NB4 (cell line): ENCODE measurements at places on chromosomes 2 and 18.
A peak's percentile ranks its signal among the peaks of the same experiment; 100 is the strongest.

GRCh38 chr2:150508497-150509137 lies 21.1 kb upstream of the RND3 start:
- no peak for DNase-seq

DNA sequence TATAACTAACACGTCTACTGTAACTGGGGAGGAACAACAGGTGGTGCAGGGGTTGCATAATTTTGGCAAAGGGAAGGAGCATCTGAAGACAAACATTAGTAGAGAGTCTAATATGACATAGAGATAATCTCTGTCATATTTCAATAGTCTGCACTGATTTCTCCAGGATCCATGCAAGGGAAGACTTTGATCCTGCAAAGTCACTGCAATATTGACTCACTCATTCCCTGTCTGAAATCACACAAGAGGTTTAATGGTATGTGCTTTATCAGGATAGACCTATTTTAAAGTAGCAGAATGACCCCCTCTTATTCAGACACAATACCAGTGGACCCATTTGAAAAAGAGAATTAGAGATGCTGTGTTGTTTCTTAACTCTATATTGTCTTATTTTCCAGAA lies 98.7 kb upstream of the CAVIN2 start:
- DNase-seq: no peak

GRCh38 chr2:25000503-25001324 lies 29.0 kb upstream of the DNAJC27 start:
- DNase-seq: no peak

- no peak for DNase-seq
Measured at GRCh38 chr18:28999726-29000125, 822.8 kb upstream of the CDH2 start.

- no peak for DNase-seq
Measured at GRCh38 chr2:234392041-234392615, 104.8 kb downstream of the ARL4C start.

DNA sequence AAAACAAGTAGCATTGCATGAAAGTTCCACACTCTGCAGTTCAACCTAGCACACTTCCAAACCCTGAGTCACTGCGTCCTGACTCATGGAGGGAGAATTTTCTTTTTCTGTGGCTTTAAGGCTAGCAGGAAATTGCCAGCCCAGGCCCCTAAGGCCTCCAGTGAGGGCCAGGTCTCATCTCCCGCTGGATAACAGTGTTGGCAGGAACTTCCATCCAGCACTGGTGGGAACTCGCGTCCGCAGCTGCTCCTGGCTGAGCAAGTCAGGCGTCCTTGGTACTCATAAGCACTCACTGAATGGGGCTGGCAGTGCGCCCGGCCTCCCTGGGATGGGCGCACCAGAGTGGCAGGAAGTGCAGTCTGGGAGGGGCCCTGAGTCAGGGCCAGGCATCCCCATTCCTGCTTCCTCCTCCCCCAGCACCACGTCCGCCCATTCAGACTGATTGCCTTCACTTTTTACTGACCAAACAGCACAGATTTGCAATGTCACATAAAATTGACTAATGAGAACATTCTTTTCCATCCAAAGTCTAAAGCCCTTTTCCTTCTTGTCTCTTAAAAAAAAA lies 14.3 kb downstream of the MALL start:
- DNase-seq: no peak

- DNase-seq: peak; percentile 40
Measured at GRCh38 chr2:148592791-148593190, 51.8 kb upstream of the EPC2 start.

DNA sequence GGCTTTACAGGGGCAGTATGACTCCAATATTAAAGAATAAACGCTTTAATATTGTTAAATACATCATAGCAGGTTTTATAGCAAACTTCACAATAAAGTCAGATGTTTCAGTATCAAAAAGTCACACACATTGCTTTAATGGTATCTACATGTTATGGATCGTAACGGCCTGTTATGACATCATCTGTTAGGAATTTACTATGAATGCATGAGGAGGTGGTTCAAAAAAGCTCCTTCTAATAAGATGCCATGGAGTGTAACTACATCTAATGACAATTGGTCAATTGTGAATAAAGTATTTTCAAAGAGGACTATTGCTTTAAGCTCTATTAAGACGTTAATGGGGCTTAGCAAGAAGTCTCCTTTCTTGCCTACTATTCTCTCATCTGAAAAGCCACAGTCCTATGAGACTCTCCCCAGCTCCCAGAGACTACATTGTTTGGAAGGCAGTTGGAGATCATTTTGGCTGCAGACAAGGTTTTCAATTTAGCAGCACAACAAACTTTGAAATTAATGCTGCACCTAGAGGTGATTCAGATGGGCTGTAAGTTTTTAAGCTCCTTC lies 300.7 kb upstream of the MEIS1 start:
- no peak for DNase-seq

DNA sequence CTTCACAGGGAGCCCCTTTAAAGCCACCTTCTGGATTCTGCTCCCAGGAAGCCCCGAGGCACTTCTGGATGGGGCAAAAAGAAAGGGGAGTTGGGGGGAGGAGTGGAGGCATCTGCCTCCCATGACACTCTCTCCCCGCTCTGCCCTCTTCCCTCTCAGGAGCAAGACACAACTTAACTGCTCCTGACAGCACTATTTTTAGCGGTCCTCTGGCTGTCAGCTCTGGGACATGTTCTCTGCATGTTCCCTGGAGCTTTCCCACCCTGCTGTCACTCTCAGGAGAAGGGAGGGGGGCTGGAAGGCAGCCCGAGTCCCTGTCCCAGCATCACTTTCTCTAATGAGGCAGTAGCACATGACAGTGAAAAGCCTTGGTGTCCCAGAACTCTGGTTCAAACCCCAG lies 32.3 kb downstream of the PLB1 start:
- no peak for DNase-seq

- no peak for DNase-seq
Measured at GRCh38 chr2:2901384-2902345, 476.0 kb downstream of the EIPR1 start.

GRCh38 chr2:55057474-55057873 lies 7.2 kb upstream of the RTN4 start:
- DNase-seq: no peak

DNA sequence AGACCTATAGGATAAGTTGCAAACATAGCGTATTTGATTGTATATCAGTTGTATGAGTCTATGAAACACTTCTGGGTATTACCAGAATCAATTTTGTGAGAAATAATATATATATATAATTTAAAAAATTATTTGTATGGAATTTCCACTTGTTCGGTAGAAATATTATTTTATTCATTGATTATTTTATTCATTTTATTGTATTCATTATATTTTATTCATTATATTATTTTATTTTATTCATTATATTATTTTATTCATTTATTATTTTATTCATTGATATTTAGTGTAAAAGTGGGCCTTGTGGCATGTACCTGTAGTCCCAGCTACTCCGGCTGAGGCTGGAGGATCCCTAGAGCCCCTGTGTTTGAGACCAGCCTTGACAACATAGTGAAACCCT lies 268.9 kb downstream of the ZNF407 start:
- no peak for DNase-seq

GRCh38 chr2:8195784-8196183 lies 486.1 kb upstream of the ID2 start:
- no peak for DNase-seq

- peak; percentile 49 for DNase-seq
Measured at GRCh38 chr18:23871410-23871809, 143.1 kb upstream of the TTC39C start.

GRCh38 chr2:68134554-68134953 lies 23.1 kb upstream of the PNO1 start:
- no peak for DNase-seq

DNA sequence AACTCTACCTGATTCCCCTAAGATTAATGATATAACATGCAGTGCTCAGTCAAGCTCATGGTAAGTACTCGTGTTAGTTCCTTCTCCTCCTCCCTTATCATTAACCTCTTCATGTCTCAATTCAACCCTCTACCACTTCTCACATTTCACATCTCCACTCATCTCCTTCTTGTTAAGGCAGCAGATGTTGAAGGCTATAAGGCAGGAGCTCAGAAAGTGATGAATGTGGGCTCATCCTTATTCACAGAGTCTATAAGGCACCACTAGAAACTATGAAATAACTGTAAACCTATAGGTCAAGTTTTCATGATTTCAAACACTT lies 56.0 kb downstream of the CLHC1 start:
- no peak for DNase-seq

DNA sequence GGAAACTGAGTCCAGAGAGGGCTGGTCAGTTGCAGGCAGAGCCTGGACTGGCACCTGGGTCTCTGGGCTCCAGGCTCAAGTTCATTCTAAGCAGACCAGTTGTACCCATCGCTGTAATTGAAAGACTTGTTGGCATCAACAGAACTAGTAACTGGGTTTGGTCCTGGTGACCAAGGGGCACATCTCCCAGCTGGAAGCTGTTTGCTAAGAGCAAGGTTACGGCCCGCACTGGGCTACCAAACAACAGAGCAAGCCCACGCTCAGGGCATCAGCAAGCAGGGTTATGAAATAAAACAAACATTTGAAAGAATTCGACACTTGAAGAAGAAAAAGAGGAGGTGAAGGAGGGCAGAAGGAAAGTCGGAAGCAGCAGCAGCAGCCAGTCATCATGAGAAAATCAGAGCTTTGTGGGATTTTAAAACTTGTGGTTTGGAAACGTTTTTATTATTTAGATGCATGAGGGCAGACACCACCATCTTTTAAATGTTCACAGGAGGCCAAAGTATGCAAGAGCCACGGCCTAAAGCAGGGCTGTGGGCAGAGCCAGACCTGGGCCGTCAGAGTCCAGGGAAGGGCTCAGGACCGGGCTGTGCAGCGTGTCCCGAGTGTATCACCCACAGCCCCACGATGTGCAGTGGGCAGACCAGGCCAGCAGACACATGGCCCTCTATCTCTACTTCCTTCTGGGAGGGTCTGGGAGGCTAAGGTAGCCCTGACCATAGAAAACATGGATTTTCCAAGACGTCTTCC lies 220.3 kb downstream of the BCL2 start:
- DNase-seq: peak; percentile 76

DNA sequence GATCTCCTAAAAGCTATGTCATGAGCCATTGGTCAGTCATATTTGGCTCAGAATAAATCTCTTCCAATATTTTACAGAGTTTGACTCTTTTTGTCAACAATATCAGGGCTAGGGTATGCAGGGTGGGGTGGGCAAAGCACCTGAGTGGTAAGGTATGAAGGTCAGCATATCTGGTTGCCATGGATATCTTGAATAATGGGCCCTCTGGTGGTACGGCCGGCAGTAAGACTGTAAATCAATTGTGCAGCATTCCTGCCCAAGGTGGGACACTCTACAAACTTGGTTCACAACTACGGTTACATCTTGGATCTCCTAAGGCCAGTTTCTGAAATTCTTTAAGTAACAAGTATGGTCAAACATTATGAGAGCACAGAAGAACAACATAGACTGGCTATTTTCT lies 119.6 kb downstream of the SPOPL start:
- DNase-seq: no peak

- no peak for DNase-seq
Measured at GRCh38 chr2:169160926-169161481, 91.6 kb downstream of the DHRS9 start.

DNA sequence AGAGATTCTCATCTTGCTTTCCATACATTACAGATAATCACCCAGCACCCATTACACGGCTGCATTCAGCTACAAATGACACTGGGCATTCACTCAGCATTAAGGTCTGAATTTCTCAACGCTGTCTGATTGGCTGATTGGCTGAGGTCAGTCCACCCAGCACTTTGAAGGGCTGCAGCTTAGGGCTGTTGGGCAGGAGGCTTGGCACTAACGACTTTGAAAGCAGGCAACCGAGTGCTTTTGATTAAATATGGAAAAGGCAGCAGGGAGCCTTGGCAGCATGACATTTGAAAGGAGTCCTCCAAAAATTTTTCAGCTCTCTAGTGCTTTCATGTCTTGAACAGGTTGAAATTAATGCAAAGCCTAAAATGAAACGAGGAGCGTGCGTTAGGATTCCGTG lies 253.0 kb downstream of the DCDC2C start:
- no peak for DNase-seq

DNA sequence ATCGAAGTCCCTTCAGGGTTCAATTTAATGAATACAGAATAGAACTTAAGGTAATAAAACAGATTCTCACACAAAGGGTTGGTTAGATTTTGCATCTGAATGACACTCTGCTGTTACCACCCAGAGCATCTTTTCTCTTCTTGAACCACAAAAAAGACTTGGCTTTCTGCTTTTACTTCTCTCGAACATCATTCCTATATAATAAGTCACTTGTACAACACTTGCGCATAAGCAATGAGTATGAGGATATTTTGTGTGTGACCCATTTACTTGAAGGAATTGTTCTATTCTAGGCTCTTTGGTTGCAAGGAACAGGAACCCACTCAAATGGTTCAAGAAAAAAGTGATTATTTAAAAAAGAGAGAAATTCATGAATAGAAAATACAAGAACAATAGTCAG lies 126.2 kb downstream of the NUP35 start:
- no peak for DNase-seq

GRCh38 chr2:199465988-199466691 lies 8.4 kb upstream of the SATB2 start:
- no peak for DNase-seq

- peak; percentile 75 for DNase-seq
Measured at GRCh38 chr2:206160125-206160806, 571 bp downstream of the EEF1B2 start.

DNA sequence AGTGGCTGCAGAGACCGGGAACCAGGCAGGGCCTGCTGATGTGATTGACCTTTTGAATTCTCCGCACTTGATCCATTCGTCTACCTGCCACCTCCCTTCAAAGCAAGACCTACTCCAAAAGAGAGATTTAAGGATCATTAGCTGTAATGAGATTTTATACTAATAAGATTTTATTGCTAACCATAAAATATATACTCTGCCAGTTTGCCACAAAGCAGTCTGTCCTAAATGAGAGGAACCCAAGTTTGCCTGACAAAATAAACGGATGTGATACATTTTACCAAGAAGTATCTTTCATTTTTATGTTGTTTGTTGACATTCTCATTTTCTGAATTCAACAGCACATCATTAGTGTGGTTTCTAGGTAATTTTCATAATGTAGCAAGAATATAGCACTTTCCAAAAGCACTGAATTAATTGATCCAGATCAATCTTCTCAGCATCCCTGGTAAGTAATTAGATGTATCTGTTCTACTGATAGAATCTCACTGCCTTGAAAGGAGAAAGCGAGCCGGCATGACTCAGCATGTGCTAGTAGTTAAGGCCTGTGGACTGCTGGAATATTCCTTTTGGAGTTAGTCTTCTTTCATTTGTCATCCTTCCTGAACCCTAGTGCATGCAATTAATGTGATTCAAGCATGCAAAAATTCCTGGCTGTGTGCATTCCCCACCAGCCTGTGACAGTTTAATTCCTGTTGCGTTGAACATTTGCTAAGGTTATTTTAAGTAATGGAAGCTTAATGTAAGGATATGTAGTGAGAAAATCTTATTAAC lies 128.5 kb downstream of the ARL6IP6 start:
- DNase-seq: no peak

GRCh38 chr2:15284614-15285013 lies 276.5 kb downstream of the NBAS start:
- DNase-seq: no peak

GRCh38 chr2:128538396-128538795 lies 219.7 kb upstream of the HS6ST1 start:
- DNase-seq: peak; percentile 59
